Activated B cell treated with CpG ODN at 0.5 μM for 24 hours (primary cell): ENCODE measurements at places on chromosomes 2 and 18.

GRCh38 chr18:61921621-61922235 is 28.9 kb upstream of the RNF152 start:
- no peak for DNase-seq

DNA sequence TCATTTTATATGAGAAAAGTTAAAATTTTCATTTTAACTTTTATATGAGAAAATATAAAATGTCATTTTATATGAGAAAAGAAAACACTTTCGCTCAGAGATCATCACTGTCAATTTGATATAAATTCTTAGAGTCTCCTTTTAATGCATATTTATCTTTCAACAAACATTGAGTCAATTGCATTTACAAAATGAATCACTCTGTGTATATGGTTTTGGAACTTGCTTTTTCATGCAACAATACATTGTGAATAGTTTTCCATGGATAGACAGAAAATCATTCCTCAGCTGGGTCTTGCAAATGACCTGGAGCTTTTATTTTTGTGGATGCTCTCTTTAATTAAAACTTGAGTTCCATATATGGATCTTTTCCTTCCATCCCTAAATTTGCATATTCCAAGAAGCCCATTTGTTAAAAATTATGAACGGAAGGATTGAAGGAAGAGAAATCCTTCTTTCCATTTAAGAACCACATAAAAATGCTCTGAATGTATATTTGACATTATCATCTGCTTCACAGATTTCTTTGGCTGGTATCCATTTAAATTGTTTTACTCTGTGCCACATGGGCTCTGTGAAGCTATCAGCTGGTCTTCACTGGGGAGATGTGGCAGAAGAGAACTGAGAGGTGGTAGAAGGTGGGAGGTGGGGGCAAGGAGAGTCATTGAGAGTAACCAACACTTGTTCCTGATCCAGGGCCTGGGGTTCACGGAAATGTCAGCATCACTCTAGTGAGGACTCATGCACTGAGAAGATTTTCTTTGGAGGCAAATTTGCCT is 104.1 kb downstream of the QPCT start:
- DNase-seq, result no peak

- DNase-seq, result no peak
These were observed 356.8 kb upstream of the ST6GAL2 start for GRCh38 chr2:107242811-107243210.

- no peak for DNase-seq
These were observed 109.0 kb upstream of the CBLN2 start for GRCh38 chr18:72652990-72653593.

DNA sequence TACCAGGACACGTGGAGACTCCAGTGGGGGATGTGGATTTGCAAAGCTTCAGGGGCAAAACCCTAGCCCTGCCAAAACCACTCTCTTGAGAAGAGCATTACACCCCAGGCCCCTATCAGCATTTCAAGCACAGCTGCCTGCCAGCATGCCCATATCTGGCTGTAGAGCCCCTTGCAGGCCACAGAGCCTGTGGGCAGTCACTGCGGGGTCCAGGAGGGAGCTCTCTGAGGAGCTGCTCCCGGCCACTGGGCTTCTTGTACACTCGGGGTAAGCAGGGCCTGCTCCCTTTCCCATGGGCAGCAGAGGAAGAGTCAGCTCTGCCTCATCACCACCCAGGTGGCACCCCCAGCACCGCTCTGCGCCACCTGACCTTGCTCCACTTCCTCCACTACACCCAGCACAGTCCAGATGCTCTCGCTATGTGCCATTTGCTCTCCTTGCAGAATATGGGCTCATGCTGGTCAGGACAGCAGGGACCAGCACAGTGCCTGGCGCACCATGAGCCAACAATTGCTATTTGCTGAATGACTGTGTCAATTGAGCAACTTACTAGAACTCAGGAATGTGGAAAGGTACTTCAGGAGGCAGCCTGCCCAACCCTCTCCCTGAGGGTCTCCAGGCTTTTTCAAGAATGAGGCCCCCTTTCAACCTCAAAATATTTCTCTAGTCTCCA is 7.4 kb downstream of the CHST10 start:
- no peak for DNase-seq

DNA sequence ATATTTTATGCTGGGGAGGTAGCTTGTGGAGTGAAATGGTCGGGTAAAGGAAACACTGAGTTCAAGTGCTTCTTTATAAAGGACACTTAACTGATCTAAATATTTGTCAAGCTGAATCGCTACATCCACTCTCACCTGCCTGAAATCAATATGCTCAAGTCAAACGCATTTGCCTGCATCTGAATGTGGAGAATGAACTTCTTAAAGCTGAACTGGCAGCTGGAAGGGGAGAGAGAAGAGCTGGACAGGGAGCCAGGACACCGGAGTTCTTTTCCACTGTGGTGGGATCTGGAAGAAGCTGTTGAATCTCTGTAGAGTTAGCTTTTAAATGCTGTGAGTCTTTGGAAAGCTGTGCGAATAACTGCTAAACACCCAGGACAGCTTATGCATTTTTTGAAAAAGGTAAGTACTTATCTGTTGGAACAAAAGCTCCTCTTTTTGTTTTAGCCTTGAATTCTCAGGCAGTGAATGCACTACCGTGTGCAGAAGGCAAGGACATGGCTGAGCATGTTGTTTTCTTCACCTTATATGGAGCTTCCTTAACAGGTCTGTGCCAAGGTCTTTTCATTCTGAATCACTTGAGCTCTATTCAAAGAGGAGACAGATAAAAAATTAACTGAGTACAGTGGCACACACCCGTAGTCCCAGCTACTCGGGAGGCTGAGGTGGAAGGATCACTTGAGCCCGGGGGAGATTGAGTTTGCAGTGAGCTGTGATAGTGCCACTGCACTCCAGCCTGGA is 74.2 kb upstream of the KLF7 start:
- DNase-seq, result no peak

- no peak for DNase-seq
These were observed 1.1 kb downstream of the CDK5R2 start for GRCh38 chr2:218960309-218961165.

- no peak for DNase-seq
These were observed 45.9 kb downstream of the HS1BP3 start for GRCh38 chr2:20604951-20605381.

- no peak for DNase-seq
These were observed 69.8 kb downstream of the SLC66A2 start for GRCh38 chr18:79881695-79882094.

GRCh38 chr2:221267773-221268425 is 304.2 kb downstream of the EPHA4 start:
- DNase-seq, result no peak

- no peak for DNase-seq
These were observed 52.8 kb downstream of the SLC35F5 start for GRCh38 chr2:113703386-113704299.

DNA sequence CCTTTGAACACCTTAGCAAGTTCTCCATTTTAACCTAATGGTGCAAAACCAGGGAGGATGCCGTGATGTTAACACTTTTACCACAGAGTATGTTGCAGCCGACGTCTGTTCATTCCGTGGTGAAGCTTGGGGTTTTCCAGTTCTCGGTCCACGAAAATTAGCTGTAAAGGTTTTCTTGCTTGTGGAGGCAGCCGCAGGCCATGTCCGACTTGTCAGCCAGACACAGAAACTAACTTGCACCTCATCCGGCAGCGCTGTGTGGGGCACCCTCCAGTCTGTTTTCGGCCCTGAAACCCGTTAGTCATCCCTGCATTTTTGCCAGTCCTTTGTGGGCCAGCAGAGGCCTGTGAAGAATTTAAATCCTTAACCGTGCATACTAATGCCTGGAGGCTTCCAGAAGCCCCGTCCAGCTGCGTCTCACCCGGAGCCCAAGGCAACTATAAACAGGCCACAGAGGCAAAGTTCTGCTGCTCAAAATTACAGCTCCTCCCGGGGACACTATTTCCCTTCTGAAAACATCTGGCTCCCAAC is 70.6 kb downstream of the SH3YL1 start:
- no peak for DNase-seq

DNA sequence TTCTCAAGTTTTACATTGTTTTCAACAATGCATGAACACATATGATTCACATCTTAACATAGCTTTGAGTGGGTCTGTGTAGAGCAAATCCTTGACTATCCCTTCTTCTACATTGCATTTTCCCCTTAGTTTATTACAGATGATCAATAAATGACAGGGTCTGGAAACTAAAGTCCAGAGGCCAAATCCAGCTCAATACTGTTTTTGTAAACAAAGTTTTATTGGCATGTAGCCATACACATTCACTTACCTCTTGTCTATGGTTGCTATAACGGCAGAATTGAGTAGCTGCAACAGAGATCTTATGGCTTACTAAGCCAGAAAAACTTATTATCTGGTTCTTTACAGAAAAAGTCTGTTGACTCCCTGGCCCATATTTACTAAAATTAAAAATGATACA is 12.8 kb downstream of the FANCL start:
- no peak for DNase-seq

DNA sequence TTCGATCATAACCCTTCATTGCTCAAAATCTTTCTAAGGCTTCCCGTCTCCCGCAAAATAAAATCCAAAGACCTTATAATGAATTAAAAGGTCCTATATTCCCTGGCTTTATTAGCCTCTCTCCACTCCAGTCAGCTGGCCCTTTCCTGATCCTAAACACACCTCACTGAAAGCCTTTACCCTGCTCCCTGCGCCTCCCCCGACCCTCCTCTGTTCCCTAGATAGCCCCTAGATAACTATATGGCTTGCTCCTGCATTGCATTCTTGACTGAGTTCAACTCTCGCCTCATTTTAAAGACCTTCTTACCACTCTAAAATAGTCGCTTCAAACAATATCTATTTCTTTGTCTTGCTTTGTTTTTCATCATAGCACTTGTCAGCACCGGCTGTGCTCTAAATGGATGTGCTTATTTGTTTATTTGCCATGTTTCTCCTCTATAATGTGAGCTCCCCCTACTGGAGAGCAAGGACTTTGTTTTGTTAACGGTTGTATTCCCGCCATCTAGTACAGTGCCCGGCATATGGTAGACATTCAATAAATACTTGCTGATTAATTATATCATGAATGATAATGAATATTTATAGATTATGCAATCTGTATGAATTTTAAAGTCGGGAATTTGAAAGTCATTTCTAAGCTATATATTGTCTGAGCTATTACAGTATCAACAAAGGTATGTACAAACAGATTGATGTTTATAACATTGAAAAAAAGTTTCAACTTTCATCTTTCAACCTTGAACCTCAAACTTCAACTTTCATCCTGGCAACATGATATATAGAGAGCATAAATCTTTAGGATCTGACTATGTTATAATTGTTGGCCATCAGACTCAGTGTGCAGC is 32.4 kb upstream of the VIT start:
- no peak for DNase-seq

GRCh38 chr2:44946372-44947027 is 5.0 kb downstream of the SIX3 start:
- peak; percentile 9 for DNase-seq

- DNase-seq, result no peak
These were observed 100.3 kb upstream of the NCK2 start for GRCh38 chr2:105644174-105644980.
